ENCODE measurements at places on chromosomes 5 and 9.

- DNase-seq: no peak
These were observed 173.7 kb downstream of the CPLANE1 start for GRCh38 chr5:37075399-37075950.

GRCh38 chr9:131385296-131385695 lies 8.6 kb upstream of the PRRC2B start:
- DNase-seq: no peak

- no peak for DNase-seq
These were observed 71.6 kb downstream of the GCNT1 start for GRCh38 chr9:76530458-76531110.

- DNase-seq: no peak
These were observed at the start of gene CDHR2 for GRCh38 chr5:176548967-176549444. Gene CDHR2 (plus strand): TSS chr5:176549342. CDS start chr5:176565353, 16,011 bp downstream.

DNA sequence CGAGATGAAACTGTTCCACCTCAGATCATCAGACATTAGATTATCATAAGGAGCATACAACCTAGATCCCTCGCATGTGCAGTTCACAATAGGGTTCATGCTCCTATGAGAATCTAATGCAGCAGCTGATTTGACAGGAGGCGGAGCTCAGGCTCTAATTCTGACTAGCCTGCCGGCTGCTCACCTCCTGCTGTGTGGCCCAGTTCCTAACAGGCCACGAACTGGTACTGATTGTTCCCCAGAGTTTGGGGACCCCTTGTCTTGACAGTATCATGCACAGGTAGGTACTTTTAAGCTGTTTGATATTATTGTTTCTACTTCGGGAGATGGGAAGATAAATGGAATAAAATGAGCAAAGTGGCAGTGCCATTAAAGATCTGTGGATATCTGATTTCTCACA lies 66.9 kb downstream of the ZCCHC7 start:
- DNase-seq: peak; percentile 41

GRCh38 chr5:93598091-93599000 lies 15.3 kb downstream of the NR2F1 start:
- DNase-seq: no peak

DNA sequence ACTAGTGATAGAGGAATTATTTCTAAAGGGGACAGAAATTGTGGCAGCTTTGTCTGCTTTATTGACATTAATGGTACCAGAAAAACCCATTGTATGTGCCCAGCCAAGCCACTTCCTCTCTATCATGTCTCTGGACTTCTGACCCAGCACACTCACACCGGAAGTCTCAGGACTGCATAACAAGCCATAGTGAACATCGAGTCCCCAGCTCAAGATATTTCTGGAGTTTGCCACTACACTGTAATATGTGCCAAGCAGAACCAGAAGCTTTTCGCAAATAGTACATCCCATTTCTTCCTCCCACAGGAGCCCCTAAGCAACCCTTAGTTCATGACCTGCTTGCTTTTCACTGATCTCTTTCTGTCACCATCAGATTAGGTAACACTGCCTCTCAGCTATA lies 187.4 kb upstream of the GHR start:
- no peak for DNase-seq

DNA sequence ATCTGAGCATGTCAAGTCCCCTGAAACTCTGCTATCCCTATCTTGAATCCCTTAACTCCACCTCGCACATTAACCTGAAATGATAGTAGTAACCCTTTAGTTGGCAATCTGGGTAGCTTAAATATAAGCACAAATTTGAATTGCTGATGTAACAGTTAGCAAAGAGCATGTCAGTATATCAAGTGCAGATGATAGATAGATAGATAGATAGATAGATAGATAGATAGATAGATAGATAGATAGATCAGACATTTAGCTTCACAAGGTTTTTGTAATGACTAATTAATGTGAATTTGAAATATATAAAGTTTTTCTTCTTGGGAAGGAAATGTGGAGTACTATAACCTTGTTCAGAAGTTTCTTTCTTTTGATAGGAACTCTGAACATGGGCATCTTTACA lies 30.4 kb upstream of the KIF2A start:
- no peak for DNase-seq
